H9 (cell line): ENCODE measurements at places on chromosomes 11 and 22.

DNA sequence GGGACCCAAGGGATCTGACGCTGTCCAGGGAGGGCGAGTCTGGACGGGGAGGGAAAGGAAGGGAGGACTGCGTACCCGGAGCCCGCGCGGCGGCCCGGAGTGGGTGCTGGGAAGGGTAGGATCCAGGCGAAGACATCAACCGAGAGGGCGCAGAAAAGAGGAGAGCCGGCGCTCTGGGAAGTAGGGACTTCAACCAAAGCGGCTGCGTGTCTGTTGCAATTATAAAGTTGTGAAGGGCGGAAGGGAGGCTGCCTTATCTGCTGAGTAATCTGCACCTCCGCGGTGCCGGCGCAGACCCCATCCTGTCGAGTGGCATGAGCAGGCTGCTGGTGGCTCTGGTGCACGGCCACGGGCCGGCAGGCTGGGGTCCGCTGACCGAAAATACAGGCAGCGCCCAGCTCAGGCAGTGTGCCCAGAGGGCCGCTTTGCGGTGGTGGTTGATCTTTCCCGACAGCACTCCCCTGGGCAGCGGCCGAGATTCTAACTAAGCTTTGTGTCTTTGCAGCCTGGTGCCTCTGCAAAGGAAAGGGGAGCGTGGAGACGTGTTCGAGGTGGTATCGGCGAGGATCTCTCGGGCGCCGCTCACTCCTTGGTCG, 978 bp downstream of the C11orf87 start:
- peak; percentile 44 for DNase-seq

DNA sequence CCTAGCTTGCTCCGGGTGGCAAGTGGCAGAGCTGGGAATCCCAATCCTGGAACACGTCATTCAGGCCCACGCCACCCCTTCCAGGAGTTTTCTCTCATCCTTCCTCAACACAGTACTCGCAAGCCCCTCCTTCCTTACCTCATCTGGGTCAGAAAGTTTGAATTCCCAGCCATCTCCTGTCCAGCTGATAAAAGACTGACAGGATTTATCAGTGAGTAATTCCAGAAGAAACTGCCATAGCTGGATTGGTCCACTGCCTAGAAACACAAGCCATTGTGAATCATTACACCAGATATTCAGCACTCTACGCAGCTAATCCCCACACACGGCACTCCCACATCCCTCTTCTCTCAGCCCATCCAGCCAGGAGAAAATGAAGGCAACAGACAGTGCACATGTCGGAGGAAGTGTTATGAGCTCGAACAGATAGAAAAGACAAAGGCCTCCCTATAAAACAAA, 124.0 kb downstream of the ETS1 start:
- no peak for DNase-seq

DNA sequence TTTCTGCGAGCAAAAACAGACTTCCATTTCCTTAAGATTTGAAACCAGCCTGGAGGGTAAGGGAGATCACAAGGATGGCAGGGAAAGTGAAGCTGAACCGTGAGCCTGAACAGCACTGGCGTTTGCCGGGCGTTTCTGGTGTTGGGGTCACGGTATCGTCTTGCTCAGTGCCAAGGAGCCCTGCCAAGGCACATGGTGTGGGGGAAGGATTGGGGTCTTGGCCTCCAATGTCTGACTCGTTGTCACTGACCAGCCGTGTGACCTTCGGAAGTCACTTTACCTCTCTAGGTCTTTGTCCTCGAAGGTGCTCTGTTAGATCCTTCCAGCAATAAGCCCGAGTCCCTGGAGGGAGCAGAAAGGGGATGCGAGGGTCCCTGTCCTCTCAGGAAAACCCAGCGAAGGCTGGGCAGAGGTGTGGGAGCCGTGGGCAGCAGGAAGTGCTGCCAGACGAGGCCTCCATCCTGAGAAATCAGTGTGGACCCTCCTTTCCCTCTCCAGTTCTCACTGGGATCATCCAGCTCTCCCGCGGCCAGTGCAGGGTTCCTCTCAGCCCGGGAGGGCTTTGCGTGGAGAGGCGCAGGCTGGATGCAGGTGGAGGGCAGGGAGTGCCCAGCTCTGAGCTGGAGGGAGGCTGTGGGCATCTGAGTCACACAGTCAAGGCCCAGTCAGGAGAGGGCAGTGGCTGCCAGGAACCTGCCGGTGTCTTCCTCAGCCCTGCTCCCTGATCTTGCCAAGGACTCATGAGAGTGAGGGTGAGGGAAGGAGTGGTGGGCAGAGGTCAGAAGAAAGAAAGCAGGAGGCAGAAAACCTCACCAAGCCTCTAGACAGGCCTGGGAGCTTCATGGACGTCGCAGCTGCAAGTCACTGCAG, 18.9 kb downstream of the TOM1 start:
- DNase-seq, result no peak

DNA sequence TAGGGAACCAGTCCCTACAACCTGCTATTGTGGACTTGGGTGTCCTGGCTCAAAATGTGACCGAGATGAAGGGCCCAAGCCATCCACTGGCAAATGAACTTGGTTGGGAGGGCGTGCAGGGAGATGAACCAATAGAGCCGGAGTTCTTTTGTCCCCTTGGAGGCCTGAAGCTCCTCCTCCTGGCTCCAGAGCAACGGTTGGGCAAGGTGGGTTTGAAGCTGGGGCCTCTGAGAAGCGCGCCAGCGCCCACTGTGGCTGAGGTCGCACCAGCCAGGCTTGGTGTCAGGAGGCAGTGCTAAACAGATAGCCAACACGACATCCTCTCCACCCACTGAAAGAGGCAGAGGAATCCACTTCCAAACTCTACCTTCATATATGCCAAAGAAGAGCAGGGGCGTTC, 36.0 kb upstream of the PACSIN2 start:
- DNase-seq, result peak; percentile 87

DNA sequence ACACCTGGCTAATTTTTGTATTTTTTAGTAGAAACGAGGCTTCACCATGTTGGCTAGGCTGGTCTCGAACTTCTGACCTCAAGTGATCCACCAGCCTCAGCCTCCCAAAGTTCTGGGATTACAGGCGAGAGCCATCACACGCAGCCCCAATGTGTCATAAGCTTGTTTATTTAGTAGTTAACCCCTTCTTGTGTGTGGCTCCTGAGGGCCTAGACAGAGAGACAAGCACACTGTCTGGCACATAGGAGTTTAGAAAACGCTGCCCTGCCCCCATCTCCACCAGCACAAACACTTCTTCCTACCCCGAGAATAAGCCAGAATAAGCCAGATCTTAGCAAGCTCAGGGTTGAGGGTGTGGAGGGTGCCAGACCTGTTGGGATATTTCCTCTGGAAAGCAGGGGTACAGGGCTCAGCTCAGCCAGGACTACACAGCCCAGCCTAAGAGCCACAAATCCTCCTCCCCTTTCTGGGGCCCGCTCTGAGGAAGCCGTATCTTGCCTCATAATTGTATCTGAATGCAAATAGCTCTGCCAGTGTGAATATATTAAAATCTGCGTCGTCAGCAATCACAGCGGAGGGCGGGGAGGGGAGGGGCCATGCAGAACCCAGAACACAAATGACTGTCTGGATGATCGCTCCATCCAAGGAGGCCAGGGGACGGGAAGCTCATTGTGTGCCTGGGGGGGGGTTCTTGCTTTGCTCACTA, 247.3 kb downstream of the MN1 start:
- DNase-seq, result no peak

GRCh38 chr11:63919267-63920125, 2.5 kb upstream of the RCOR2 start:
- peak; percentile 96 for DNase-seq

DNA sequence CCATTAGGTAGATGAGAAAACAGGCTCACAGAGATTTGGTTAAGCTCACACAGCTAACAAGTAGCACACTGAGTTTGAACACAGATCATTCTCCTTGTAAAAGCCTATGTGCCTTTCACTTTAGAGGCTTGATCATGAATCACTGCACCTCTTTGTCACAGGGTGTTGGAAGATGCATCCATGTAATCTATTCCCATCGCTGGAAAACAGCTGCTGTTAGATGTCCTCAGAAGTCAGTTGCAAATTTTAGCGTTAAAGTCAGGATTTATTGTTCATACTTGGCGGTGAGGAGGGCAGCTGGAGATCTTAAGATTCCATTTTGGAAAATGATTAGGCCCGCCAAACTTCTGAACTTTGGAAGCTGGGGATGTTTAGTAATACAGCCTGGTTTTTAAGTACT, 2.6 kb downstream of the CNTF start:
- no peak for DNase-seq

- DNase-seq, result no peak
Observed at GRCh38 chr11:22466809-22467208, 128.6 kb downstream of the SLC17A6 start.

GRCh38 chr22:30923168-30923900, 45.2 kb downstream of the MORC2 start:
- no peak for DNase-seq

DNA sequence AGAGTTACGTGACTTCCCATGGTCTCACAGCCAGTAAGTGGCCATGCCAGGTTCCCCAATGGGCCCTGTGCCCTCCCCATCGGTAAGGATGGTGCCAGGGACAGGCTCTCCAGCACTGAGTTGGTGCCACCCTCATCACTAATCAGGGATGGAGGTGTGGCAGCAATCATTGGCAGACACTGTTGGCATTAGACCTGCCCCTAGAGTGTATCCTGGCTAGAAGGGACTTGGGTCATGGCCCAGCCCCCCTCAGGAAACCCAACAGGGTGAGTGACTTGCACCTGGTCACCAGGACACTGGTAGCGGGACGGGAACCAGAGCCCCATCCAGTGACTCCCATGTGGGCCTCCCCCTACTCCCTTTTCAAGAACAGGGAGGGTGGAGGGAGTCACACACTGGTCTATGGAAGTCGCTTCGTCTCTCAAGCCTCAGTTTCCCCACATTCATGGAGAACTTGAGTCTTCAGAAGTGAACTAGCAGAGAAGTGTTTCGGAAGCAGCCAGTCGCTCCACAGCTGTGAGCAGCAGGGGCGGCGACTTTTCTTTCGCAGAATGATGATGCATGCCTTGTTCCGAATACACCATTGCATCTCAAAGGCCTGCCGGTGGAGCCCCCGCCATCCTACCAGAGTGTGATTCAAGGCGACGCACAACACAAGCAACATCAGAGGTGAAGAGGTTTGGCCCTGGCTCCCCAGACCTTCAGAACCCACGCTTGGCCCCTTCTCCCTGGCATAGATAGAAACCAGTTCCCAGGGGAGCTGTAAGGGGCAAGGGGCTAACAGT, 12.9 kb downstream of the MS4A10 start:
- no peak for DNase-seq

DNA sequence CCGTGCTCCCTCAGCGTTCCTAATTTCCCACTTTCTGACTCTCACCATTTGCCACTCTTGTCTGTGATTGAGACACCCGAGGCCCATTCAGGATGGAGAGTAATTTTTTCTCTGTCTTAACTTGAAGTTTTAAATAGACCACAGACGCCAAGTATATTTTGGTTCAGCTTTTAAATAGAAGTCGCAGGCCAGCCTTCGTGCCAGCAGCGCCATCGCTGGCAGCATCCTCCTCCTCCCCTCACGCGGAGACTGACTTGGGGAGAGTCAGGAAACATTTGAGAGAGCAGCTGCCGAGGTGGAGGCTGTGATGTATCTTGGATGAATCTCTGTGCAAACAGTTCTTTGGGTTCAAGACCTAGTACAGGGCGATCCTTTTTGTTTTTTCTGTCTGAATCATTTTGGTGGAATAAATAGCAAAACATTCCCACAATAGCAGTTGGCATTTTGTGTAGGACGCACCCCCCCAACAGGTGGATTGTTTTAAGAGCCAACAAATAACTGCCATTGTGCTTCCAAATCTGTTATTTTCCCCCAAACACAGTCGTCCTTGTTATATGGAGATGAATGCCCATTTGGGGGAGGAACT, 889 bp upstream of the DMC1 start:
- peak; percentile 60 for DNase-seq

DNA sequence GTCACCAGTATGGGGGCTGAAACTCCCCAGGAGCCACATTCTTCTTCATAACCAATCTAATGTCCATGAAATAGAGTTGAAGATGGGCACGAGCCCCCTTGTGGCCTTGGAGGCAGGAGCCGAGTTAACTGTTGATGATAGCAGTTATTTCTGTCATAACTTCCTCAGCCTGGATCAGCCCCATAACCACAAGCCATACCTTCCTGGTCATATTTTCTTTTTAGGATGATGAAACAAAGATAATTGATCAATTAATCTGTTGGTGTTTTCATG, 65.0 kb upstream of the TTC12 start:
- DNase-seq, result no peak

DNA sequence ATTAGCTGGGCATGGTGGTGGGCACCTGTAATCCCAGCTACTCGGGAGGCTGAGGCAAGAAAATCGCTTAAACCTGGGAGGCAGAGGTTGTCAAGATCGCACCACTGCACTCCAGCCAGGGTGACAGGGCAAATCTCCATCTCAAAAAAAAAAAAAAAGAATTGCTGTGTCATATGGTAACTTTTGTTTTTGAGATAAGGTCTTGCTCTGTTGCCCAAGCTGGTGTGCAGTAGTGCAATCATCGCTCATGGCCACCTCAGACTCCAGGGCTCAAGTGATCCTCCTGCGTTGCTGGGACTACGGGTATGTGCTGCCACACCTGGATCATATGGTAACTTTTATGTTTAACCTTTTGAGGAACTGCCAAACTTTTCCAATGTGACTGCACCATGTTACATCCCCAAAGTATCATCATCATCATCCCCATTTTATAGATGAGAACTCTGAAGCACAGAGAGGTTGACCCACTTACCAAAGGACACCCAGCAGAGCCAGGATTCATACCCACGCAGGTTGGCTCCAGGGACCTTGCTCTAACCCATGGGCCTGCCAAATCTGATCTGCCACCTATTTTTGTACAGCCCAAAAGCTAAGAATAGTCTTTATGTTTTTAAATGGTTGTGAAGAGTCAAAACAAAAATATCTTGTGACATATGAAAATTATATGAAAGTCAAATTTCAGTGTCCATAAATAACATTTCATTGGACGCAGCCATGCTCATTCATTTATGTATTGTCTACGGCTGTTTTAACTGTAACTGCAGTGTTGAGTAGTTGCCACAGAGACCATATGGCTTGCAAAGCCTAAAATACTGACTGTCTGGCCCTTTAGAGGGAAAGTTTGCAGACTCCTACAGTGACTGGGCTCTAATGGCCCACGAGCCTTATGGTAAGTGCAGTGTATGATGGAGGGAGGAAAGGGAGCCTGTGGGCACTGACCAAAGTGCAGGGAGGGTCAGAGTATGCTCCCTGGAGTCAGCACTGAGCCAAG, 45.3 kb downstream of the GDPD5 start:
- DNase-seq, result no peak

- no peak for DNase-seq
Observed at GRCh38 chr11:114719562-114719961, 41.2 kb downstream of the NXPE2 start.

- DNase-seq, result no peak
Observed at GRCh38 chr22:39240831-39241793, 3.7 kb downstream of the PDGFB start.

- no peak for DNase-seq
Observed at GRCh38 chr22:41603873-41604332, 14.3 kb upstream of the PMM1 start.
